ENCODE measurements at places on chromosomes 3 and 15.

- DNase-seq = no peak
These were observed 34.8 kb downstream of the COMMD2 start for GRCh38 chr3:149717391-149718056.

DNA sequence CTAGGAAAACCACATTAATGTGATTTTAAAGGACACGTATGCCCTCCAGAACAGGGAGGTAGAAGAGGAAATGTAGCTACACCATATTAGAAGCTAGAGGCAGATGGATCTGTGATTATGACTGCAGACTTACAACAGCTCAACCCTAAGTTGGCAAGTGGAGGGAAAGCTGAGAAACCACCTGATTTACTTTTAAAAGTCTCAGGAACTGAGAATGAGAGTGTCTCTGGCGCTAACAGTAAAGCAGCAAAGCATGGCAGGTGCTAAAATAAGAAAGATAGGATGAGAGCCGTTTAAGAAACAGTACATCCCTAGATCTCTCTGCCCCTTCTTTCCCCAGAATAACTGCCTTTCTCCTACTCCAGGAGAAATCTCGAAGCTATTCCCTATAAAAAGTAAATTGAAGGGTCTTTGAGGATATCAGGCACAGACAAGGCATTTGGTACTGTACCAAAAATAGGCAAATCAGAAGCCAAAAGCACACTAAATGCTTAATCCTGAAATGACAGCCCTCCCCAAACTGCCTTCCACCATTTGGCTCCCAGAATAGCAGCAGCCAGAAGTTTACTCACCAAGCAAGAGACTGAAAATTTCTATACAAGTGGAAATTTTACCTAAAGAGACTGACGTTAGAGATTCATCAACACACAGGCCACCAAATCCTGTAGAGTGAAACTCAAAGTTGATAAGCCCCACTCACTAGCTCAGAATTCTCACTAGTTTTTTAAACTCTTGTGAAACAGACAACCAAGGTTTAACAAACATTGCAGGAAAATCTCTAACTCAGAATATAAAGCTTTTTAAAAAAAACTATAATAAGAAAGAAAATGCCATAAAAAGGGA lies 34.3 kb upstream of the PARP14 start:
- no peak for DNase-seq

DNA sequence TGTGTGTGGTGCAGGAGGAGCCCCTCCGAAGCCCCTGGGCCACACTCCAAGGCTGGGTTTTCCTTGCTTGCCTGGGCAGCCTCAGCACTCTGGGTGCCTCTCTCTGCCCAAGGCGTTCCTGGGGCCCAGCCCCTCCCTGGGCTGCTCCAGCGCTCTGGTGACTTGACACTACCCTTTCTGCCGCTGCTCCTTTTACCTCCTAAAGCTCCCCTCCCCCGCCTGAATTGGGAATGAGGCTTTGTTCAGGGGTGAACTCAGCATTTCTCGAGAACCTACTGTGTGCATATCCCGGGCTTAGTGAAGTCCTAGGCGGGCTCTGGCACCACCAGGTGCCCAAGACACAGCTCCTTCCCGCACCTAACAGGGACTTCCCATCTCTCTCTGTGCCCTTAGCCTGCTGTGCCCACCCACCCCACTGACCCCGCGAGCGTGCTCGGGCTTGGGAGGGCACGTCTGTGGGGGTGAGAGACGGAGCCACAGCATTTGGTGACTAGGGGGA lies 1.2 kb upstream of the BAHD1 start:
- no peak for DNase-seq

DNA sequence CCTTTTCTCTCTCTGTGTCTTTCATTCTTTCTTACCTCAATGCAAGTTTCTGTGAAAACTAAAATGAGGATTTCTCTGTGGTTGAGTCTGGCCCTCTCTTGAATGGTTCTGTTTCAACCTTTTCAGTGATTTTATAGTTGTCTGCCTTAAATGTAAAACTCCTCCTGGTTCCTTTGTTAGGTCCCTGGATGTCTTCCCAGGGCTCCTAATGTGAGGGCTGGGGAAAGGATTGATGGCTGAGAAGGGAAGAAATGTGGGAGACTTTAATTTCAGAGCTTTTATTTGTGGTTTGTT lies 90.6 kb upstream of the GRM7 start:
- DNase-seq = no peak

DNA sequence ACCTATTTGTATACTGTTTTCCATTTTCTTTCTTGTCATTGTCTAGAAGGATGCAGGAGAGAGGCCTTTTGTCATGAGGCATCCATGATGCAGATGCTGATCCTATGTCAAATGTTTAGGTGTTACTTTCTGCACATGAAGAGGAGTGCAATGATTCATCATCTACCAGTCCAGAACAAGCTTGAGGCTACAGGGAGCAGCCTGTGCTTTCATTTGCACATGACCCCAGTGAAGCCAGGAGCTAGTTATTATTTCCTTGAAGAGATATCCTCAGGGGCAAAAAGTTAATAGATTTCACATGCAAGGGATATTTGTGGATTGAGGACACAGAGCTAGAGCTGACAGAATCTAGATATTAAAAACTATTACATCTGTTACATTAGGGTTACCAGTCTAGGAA lies 204.4 kb upstream of the TGFBR2 start:
- DNase-seq = no peak

DNA sequence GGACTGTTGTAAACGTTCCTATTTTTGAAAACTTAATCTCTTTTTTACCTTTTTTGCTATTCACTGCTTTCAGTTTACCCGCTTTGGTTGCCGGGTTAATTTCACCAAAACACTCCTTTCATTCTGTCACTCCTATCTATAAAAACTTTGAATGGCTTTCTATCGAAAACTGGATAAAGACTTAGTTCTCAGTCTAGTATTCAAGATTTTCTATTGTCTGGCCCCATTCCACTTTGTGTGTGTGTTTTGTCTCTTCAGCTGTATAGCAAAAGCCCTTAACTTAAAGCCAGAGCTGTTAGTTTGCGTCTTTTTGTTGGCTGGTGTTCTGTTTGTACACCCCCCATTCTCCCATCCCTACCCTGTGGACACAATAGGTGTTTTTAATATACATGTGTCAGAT lies 7.5 kb downstream of the PIAS1 start:
- no peak for DNase-seq

GRCh38 chr15:65791335-65792137 lies 557 bp downstream of the DENND4A start:
- peak; percentile 35 for DNase-seq

GRCh38 chr3:34005886-34006285 lies 207.5 kb downstream of the PDCD6IP start:
- no peak for DNase-seq

DNA sequence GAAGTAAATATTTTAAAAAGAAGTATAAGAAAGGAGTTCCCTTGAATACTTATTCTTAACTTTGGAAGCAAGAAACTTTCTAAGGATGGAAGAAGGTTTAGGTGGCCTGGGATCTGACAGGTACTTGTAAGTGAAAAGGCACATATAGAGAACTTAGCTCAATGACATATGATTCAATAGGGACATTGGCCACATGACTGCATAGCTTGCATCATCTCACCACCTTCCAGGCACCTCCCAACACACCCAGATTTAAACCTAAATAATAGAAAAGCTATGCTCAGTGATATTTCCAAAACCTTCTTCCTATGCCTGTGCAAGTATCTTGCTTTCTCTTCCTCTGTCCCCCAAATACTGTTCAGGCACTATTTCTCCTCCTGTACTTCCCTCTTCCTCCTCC lies 4.7 kb upstream of the P2RY1 start:
- DNase-seq = no peak

- no peak for DNase-seq
These were observed 10.6 kb downstream of the CHCHD4 start for GRCh38 chr3:14113965-14114635.

GRCh38 chr15:88844749-88845386 lies 41.6 kb downstream of the ACAN start:
- DNase-seq = no peak

GRCh38 chr3:190031887-190032752 lies 88.6 kb downstream of the P3H2 start:
- no peak for DNase-seq

DNA sequence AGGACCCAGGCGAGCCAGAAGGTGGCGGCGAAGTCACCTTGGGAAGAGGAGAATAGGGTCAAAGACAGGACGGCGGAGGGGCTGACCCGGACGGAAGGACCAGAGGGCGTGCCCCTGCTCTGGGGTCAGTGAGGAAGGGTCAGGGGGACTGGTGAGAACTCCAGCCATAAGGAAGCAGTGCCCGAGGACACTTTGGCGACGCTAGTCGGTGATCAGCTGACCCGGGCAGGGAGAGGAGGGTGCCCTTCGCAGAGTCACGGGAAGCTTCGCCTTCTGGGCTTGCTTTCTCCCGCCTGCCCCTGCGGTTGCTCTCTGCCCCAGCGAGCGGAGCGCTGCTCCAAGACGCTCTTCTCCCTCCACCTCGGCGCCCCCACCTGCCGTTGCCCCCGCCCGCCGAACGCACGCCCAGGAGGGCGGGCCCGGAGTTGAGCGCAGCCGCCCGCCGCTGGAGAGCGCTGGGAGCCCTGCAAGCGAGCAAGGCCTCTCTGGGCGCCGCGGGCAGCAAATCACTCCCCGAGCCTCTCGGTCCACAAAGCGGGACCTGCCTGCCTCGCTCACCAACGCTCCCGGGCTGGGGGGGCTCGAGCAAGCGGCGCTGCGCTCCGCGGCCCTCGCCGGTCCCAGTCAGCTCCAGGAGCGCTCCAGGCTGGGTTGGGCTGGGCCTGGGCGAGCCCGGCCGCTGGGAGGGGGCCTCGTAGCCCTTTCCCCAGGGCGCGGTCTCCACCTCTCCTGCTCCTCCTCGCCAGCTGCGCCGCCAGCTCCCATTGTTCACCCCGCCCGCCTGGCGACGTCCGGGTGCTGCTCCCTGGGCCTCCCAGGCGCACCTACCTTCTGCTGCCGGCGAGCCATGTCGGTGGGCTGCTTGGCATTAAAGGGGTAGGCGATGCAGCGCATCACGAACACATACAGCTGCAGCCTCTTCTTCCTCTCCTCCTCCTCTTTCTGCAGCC lies 1.2 kb downstream of the CADPS start:
- DNase-seq = no peak

DNA sequence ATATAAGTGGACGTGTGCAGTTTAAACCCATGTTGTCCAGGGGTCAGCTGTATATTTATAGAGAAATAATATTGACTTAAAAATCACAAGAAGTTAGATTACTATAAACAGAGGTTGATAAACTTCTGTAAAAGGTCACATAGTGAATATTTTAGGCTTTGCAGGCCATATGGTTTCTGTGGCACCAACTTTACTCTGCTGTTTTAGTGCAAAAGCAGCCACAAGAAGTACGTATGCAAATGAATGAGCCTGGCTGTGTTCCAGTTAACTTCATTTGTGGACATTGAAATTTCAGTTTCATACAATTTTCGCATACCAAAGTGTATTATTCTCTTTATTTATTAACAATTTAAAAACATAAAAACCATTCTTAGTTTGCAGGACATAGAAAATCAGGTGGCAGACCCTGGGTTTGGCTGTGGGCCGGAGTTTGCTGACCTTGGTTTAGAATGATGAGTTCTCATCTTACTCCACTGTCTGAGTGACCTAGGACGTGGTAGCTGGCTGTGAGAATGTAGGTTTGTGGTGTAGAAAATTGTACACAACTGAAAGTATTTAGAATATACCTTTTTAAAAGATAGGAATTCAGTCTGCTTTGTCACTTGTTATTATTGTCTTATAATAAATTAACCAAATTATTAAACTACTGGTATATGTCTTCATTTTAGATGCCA lies 16.3 kb downstream of the FAN1 start:
- DNase-seq = no peak

- DNase-seq = no peak
These were observed 1.5 kb downstream of the CYP1A1 start for GRCh38 chr15:74723754-74724334.

DNA sequence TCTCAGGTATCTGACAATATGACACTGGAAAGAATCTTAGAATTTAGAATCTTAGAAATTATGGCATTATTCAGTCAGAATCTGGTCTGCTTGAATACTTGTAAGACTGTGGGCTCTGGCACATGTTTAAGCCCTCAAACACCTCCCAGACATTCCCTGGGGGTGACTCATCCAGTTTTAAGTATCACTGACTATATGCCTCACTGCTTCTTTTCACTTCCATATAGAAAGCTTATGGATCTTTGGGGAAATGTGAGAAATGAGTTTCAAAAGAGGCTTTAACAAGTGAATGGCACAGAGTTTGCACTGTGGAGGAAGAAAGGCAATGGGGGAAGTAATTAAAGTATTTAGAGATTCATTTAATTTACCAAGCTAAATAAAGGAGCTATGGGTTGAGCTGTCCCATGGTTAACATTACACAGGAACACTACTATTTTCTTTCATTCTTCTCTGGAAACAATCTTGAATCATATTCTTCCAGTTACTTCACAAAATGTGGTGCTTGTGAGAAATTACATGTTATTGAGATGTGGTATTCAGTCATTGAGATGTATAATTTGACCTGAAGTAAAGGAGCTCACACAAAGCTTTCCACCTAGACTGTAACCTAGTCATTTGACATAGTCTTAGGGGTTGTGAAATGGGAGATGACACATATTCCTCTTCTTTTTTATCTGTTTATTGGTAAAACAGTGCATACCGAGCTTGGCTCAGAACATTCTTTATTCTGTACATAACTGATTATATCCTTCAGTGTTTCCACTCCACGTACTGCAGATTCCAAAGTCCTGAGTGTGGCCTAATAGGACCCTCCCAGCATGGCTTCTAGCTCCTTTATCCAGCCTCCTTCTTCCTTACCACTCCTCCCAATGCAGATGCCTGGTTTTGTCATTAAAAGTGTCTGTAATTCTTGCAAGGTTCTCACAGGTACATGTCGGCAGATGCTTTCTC lies 544.6 kb upstream of the NECTIN3 start:
- DNase-seq = no peak

GRCh38 chr3:109643590-109643989 lies 306.2 kb upstream of the DPPA4 start:
- DNase-seq = no peak

- DNase-seq = no peak
These were observed 21.4 kb downstream of the IRAK2 start for GRCh38 chr3:10185804-10186762.

- no peak for DNase-seq
These were observed 27.4 kb downstream of the PHC3 start for GRCh38 chr3:170154084-170154483.

- no peak for DNase-seq
These were observed 549.5 kb downstream of the NTRK3 start for GRCh38 chr15:87707071-87707470.

DNA sequence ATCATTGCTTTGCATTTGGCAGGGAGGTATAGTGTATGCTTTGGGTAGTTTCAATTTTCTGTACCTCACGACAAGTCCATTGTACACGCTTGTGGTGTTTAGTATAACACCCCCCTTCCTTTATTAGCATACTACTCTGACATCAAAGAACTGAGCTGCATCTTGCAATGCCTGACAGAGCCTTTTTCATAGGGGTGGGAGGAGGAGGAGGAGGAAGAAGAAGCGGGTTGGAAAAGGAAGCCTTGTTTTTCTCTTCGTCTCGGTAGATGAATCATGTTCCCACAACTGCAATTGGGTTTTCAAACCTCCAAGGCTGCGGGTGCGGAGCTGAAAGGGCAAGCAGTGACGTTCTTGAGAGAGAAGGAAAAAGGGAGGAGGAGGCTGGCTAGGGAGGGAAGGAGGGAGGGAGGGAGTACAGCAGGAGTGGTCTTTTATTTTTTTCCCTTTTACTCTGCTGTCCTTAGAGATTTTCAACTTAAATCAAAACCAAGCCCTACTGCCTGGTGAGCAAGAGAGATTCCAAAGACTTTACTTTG lies 175.7 kb downstream of the KLHL25 start:
- peak; percentile 14 for DNase-seq

All from stimulated activated CD4-positive, alpha-beta T cell treated with anti-CD3 and anti-CD28 coated beads, Interleukin-1b, Interleukin-23, amount 100 ng/mL, for 1 hour (primary cell).